Hematopoietic multipotent progenitor cell treated with erythropoietin and hydrocortisone succinate and interleukin-3 and kit ligand, for 17 days (in vitro differentiated cells): ENCODE measurements at places on chromosomes 5 and 9.

- no peak for DNase-seq
Measured at GRCh38 chr5:89934069-89934468, 475.5 kb downstream of the CETN3 start.

DNA sequence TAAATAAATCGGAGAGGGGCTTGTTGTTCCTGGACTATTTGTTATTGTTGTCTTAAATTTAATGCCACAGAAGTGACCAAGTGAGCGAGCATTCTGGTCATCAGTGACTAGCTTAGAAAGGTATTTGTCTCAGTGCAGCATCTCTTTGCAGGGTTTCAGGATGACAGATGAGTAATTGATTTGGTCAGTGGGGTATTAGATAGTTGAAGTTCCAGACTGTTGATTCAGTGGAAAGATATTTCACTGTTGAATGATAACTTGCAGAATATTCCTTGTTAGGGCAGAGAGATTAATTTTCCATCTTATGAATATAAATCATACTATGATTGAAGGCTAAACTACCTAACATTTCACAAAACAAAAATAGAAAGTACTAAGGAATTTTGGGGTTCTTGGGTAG lies 122.4 kb downstream of the TRIO start:
- no peak for DNase-seq

DNA sequence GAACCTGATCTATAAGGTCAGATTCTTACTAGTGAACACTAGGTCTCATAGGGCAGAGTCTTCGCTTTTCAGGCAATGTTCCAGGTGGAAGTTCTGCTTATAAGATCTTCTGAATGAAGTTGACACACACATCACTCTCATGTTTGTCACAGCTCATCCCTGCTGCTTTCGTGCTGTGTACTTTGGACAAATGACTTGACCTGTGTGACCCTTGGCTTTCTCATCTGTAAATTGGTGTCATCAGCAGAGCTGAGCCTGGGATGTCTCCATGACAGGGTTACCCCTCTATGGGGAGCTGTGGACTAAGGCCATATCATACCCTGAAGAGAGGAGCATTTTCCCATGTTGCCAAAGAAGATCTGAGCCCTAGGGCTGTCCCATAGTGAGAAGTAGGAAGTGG lies 2.8 kb downstream of the DELE1 start:
- no peak for DNase-seq

DNA sequence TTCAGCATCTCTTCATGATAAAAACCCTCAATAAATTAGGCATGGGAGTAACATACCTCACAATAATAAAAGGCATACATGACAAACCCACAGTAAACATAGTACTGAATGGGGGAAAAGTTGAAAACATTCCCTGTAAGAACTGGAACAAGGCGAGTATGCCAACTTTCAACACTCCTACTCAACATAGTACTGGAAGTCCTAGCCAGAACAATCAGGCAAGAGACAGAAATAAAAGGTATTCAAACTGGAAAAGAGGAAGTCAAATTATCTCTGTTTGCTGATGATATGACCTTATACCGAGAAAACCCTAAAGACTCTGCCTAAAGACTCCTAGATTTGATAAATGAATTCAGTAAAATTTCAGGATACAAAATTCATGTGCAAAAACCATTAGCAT lies 167.6 kb downstream of the TMEM38B start:
- DNase-seq = no peak

GRCh38 chr5:61860978-61861377 lies 445.0 kb upstream of the KIF2A start:
- DNase-seq = no peak
